ENCODE measurements at places on chromosomes 6 and 20. TPM values are rescaled to one million over a fixed set of nuclear protein-coding genes. Genes with fewer than 3 reads are reported as not detected.

GRCh38 chr6:120077489-120077888 lies 727.9 kb upstream of the MAN1A1 start:
- no peak for DNase-seq

SLC17A3 gene
- not detected for polyA plus RNA-seq

DNA sequence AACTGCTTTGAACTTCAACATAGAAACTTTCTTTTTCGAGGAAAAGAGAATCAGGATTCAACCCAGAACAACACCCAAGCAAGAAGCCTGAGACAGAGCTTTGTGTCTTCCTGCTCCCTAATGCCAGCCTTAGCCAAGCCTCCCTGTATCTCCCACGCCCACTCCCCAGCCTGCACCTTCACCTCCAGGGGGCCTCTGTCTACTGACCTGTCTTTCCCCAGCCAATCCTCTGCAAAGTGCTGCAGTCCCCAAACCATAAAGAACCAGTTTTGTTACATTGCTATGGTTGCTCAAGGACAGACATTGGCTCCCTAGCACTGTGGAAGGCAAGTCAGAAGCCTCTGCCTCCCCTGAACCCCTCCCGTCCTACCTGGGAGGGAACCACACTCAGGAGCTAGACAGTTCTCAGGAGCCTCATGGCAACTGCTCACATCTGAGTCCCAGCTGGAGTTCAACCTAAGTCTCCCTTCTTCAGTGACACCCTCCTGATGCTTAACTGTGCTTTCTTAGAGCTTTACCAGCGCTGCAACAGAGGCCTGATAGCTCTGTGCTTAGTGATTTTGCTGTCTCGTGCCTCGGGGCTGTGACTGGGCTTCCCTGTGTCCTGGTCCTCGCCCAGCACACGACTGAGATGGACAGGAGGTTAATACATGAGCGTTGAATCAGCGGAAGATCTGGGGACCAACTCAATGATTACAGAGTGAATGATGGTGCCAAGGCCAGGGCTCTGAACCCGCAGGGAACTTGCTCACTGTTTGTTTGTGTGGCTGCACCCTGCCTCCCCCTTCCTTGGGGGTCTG lies 101.5 kb upstream of the DUSP22 start:
- no peak for DNase-seq

DNA sequence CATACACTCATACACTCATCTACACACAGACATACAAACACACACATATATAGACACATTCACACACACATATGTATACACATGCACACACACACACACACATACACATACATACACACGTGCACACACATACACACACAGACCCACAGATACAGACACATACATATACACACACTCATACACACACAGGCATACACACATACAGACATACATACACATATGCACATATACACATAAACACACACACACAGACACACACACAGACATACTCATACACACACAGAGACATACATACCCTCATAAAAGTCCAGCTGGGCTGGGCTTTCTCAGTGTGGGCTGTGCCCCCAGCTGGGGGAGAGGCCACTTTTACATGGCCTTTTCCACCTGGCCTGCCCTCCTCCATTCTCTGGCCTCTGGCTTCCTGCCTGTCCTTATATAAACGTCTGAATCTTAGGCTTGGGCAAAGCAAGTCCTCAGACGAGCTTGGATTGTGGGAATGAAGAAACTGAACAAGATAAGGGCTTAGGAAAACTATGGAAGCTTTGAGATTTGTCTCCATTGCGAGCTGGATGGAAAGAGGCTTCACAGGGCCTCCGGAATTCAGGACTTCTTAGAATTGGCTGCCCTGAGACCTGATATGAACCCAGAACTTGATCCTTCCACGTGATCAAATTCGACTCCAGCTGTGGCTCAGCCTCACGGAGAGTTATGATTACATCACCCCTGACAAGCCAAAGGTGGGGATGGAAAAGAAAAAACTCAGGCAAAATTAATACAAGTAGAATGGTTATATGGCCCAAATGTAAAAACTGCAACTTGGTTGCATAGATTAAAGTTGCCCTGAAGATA lies 22.5 kb upstream of the CST3 start:
- no peak for DNase-seq

GRCh38 chr6:37483917-37484785 lies 15.5 kb downstream of the CCDC167 start:
- DNase-seq: no peak

PDYN gene
- not detected for polyA plus RNA-seq

KIAA0408 gene
- 1.6 TPM for polyA plus RNA-seq

DNA sequence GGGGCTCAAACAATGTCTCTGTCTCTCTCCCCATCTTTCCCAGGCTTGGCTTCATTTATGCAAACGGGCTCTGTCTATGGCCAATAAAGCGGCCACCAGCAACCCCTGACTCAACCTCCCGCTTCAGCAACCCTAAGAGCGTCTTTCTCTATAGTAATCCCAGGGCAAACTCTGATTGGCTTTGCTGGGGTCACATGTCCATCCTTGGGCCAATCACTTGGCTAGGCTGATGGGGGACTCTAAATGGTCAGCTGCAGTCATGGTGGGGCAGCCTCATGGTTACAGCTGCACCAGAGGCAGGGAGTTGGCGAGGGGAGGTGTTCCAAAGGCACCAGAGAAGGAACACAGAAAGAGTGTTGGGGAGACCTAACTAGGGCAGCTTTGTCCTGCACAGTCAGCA lies 68.5 kb upstream of the BLCAP start:
- DNase-seq: no peak

GRCh38 chr6:74447013-74447412 lies 751.0 kb downstream of the CD109 start:
- DNase-seq: no peak

TNXB gene
- 0.60 TPM for polyA plus RNA-seq

DNA sequence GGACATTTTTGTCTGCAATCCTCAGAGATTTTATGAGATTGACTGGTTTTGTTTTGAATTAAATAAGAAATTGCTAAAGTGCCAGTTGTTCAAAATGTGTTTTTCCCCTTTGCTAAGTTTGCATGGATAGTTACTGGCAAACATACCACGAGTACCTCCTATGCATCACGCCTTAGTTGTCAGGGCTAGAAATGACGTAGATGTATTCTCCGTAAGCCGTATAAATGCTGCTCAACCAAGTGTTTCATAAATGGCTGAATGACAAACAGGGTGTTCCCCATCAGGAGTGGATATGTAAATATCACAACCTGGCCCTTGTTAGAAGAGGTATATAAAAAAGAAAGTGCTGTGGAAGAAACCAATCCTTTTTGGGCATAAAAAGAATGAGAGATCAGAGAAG lies 341.1 kb upstream of the ZFP64 start:
- no peak for DNase-seq

GRCh38 chr6:97666889-97667288 lies 383.9 kb upstream of the MMS22L start:
- DNase-seq: no peak

GRCh38 chr20:33693741-33694638 lies 7.8 kb upstream of the E2F1 start:
- DNase-seq: no peak

DNA sequence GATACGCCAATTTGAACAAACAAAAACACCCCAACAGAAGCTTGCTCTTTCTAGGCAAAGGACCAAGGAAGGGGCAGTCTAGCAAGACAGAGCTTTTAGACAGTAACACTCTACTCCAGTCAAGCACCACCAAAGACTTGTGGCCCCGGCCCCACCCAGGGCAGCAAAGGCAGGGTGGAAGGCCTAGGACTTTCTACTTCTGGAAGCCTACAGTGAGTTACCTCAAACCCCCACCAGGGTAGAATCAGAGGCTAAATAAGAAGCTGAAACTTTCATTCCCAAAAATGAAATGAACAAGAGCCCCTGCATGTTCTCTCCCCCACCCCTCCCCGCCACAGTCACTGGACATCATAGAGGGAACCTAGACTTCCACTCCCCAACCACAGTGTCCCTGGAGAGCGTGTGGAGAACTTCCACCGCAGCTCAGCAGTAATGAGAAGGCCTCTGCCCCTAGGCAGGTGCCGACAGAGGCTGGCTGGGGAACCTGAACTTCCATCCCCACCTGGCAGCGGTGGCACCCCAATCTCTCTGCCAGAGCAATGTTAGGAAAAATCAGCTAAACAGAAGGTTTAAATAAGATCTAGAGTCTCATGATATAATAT lies 40.0 kb downstream of the KATNA1 start:
- no peak for DNase-seq

- DNase-seq: no peak
Measured at GRCh38 chr6:145204301-145204700, 531.0 kb downstream of the EPM2A start.

DNA sequence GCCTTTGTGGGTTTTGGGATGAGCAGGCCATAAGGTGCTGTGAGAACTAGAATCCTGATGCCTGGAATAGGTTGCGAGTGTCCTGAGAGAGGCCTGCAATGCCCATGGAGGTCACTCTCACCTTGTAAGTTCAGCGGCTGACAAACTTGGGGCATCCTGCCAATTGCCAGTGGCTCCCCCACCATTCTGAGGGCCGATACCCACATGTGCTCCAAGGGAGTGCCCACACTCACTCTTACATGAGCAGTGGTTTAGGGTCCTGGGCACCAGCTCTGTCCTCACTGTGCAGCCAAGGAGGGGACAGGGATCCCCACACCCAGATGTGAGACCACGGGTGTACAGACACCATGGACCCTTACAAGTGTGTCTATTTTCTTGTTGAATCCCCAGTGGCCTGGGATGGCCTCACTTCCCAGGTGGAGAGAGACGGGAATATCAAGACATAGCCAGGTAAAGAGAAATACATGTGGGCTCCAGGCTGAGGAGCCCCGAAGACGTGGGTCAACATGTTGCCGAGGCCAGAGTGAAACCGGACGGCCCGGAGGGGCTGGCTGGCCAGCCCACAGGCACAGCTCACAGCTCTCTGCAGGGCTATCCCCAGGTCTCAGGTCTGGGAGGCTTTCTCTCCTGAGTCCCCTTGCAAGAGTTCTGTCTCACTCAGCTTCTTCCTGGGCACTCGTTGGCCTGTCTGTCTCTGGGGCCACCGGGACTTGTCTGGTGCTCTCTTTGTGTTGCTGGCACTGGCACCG lies 2.0 kb upstream of the CST9 start:
- no peak for DNase-seq

GRCh38 chr6:143233554-143234285 lies 173.0 kb downstream of the AIG1 start:
- DNase-seq: no peak

BPI gene
- 0.69 TPM for polyA plus RNA-seq

DNA sequence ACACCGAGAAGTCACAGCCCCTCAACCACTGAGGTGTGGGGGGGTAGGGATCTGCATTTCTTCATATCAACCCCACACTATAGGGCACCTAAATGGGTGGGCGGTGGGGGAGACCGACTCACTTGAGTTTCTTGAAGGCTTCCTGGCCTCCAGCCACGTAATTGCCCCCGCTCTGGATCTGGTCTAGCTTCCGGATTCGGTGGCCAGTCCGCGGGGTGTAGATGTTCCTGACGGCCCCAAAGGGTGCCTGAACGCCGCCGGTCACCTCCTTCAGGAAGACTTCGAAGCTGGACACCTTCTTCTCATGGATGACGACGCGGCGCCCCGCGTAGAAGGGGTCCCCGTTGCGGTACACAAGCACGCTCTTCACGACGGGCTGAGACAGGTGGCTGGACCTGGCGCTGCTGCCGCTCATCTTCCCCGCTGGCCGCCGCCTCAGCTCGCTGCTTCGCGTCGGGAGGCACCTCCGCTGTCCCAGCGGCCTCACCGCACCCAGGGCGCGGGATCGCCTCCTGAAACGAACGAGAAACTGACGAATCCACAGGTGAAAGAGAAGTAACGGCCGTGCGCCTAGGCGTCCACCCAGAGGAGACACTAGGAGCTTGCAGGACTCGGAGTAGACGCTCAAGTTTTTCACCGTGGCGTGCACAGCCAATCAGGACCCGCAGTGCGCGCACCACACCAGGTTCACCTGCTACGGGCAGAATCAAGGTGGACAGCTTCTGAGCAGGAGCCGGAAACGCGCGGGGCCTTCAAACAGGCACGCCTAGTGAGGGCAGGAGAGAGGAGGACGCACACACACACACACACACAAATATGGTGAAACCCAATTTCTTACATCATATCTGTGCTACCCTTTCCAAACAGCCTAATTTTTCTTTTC lies at the start of gene DCDC2:
DCDC2 (minus strand) TSS at position 724 of the 883 bp plus-strand sequence; CDS start at position 415, 309 bp downstream.
- DNase-seq: no peak

GRCh38 chr6:169986171-169986847 lies 234.9 kb downstream of the ERMARD start:
- no peak for DNase-seq

MOG gene
- not detected for polyA plus RNA-seq

- DNase-seq: no peak
Measured at GRCh38 chr6:112342511-112342910, 4.6 kb upstream of the RFPL4B start.

DNA sequence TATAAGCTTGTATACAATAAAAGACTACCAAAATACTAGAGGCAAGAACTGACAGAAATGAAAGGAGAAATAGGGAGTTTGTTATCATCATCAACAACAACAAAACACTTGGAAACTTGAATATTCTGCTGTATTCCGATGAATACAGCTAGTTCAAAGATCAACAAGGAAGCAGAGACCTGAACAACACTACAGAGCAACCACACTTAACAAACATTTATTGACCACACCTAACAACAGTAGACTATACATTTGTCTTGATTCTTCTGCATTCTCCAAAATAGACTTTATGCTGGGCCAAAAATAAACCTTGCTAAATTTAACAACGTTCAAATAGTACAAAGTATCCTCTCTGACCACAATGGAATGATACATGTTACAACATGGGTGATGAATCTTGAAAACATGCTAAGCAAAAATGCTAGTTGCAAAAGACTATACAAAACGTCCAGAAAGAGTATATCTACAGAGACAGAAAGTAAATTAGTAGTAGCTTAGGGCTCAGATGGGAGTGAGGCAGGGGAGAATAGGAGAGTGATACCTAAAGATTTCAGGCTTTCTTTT lies 39.1 kb upstream of the PAK5 start:
- DNase-seq: no peak

- DNase-seq: no peak
Measured at GRCh38 chr6:16474772-16475493, 236.5 kb downstream of the GMPR start.

DNA sequence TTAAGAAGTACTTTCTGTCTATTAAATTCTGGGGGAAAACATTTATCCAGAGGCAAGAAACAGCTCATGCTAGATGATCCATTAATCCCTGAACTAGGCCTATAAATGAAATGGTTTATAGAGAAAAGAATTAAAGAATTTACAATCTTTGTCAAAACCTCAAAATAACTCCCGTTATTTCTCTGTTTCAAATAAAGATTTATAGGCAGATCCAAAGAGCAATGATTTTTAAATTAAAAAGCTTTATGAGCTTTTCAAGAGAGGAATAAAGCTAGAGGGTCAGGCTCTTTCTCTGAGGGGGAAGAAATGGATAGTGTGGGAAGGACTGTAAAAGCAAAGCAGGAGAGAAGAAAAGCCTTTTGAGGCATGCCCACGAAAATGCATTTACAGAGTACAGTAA lies 82.5 kb upstream of the OGFRL1 start:
- peak; percentile 39 for DNase-seq
